Activated CD4-positive, alpha-beta T cell treated with anti-CD3 and anti-CD28 coated beads, Interleukin-2, amount 10 ng/mL, durations not matched to agents 7 days and 5 days (primary cell): ENCODE measurements at places on chromosomes 1 and 21. TPM values are rescaled to one million over a fixed set of nuclear protein-coding genes. Genes with fewer than 3 reads are reported as not detected.

The CELA2B gene
- not detected for total RNA-seq

The KRTAP11-1 gene
- not detected for total RNA-seq

DNA sequence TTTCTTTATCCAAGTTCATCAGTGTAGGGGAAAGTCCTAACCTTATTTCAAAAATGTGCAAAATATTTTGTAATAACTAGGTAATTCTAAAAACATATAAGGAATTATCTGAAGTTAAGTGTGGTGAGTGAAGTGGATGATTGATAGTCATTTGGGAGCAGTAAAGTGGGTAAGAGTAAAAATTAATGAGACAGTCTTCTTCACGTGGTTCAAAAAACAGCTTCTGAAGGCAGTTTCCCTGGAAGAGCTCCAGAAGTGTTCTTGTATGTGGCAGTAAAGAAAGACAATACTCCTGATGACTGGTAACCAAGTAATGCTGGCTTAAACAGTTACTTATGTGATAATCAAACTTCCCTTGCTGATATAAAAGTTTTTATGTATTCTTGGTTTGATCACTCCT lies 50.3 kb downstream of the LEPR start:
- no peak overlapping the region for H3K27ac ChIP-seq
- no peaks in the 10 kb centered on the region for H3K4me1 ChIP-seq
- no peak for DNase-seq
- no peak overlapping the region for H3K4me3 ChIP-seq

DNA sequence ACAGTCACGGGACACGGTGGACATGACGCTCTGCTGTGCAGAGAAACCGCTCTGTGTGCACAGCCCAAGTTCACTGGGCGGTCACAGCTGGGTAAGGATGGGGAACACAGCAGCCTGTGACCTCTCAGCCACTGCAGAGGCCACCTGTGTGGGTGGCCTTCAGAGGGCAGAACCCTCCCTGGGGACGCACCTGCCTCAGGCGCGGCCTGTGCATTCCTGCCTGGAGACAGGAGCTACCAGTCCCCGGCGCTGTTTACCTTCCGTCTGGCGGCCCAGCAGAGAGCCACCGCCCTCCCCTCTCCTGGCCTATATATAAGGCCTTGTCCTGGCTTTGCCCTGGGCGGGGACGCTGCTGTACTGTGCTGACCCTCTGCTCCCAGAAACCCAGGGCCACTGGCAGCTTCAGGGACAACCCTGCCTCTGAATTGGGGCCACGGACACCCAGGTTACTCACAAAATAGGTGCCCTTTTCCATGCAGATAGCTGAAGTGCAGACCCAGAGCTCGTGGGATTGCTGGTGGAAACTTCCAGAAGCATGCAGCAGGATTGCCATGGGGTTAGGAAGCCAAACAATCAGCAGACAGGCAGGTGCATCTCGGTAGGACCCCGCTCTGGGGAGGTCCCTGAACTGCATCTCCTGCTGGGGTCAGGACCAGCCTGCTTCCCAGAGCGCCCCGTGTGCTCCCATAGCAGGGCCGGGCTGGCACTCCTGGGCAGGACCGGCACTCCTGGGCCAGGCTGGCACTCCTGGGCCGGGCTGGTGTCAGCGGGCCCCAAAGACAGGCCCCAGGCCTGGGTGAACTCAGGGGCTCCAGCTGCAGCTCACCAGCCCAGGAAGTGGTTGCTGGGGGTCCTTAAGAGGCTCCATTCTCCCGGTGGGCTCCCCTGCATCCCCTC lies 83.6 kb downstream of the SIK1 start:
- H3K4me3 ChIP-seq: no peak overlapping the region
- peaks cover 3% of the 10 kb centered on the region for H3K27me3 ChIP-seq
- DNase-seq: no peak
- peaks cover 8% of the 10 kb centered on the region for H3K4me1 ChIP-seq
- no peak overlapping the region for H3K27ac ChIP-seq
- no peaks in the 10 kb centered on the region for H3K36me3 ChIP-seq

GRCh38 chr1:155085504-155086127 lies 7.0 kb downstream of the EFNA3 start:
- peaks cover 4% of the 10 kb centered on the region for H3K36me3 ChIP-seq
- peak; percentile 74 for DNase-seq
- H3K4me3 ChIP-seq: peak overlapping the region; percentile 79

DNA sequence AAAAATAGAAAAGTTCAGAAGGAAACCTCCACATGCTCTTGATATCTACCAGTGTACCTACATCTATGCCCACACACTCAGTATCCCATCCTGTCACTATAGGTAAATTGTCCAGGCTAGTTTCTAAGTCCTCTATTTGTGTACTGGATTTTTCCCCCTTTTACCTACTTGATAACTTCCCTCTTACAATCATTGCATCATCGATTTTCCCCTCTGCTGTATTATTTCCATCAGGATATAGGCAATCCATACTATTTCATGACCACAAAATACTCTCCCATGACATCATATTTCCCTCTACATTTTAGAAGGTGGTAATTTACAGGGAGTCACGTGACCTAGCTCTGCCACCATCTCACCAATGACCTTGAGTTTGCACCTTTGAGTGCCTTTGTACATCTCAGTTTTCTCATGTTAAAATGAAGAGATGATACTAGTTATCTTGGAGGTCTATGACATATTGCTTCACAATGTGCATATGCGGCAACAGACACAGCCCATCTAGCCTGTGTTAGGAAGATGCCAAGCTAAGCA lies 88.2 kb downstream of the GDAP2 start:
- no peaks in the 10 kb centered on the region for H3K27me3 ChIP-seq
- no peaks in the 10 kb centered on the region for H3K4me1 ChIP-seq
- no peak overlapping the region for H3K4me3 ChIP-seq
- H3K27ac ChIP-seq: no peak overlapping the region
- H3K36me3 ChIP-seq: peaks cover 12% of the 10 kb centered on the region
- DNase-seq: no peak

DNA sequence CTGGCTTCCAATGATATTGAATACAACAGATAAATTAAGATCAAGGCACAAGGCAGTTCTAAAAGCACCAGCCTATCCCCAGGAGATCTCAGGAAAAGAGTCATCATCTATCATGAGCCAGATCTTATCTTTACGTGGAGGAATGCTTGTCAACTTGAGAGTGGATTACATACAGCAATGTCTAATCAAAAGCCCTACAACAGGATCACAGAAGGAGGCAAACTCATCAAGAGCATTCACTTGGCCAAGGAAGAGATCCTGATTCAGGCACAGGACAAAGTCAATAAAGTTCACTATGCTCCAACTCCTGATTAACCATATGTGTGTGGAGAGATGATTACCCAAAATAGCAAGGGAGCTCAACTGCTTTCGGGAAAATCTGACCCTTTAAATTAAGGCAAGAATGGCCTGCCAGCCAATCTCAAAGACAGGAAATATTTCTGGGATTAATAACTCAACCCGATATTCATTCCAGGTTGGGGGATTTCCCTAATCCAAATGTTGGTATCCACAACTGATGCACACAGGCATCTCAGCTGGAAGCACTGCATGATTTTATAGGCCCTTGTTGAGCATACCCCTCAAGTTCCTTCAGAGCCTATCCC lies 33.7 kb downstream of the TBX15 start:
- no peak overlapping the region for H3K27ac ChIP-seq
- no peaks in the 10 kb centered on the region for H3K36me3 ChIP-seq
- no peaks in the 10 kb centered on the region for H3K4me1 ChIP-seq
- no peak overlapping the region for H3K4me3 ChIP-seq

DNA sequence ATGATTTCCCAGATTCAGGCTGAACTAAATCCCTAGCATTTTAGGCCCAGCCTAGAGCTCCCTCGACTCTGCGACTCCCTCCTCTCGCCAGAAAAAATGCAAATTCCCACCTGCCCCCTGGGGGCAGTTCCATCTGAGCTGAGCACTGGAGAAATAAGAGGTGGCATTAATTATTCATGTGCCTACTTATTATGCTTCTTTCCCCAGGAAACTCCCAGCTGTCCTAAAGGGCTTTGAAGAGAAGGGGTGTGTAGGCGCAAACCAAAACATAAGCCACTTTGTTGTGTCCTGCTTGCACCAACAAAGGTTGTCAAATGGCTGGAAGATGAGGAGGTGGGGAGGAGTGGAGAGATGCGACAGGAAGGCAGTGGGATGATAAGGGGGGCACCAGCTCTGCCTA lies 41.4 kb upstream of the GOLT1A start:
- no peak for DNase-seq
- no peaks in the 10 kb centered on the region for H3K27me3 ChIP-seq
- H3K27ac ChIP-seq: no peak overlapping the region

GRCh38 chr1:116532671-116533428 lies 38.0 kb downstream of the CD58 start:
- H3K27ac ChIP-seq: no peak overlapping the region
- H3K4me1 ChIP-seq: peaks cover 13% of the 10 kb centered on the region
- H3K36me3 ChIP-seq: peaks cover 71% of the 10 kb centered on the region
- no peak for DNase-seq
- no peak overlapping the region for H3K4me3 ChIP-seq

DNA sequence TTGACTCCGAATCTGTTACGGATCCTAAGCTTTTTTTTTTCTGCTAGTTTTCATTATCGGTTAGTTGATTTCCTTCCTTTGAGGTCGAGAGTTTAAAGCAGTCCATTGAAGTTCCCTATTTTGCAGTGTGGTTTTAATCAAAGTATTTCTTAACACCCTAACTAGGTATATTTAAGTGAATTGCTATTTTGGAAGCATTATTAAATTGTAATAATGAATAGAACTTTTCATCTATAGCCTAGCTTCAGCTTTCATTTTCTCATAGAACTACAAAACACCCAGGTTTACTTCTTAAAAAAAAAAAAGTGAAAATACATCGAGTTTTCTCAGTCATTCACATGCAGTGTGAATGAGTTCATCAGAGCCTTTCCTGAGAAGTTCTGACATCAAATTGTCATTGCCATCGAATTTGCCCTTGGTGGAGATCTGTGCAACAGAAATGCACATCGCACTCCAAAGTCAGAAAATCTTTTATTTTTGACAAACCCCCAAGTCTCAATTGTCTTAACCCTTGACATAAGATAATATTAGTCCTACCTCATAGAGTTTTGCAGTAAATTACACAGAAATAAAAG lies 1.1 kb upstream of the LBR start:
- H3K36me3 ChIP-seq: peaks cover 17% of the 10 kb centered on the region
- H3K27me3 ChIP-seq: no peaks in the 10 kb centered on the region
- no peak for DNase-seq
- peak overlapping the region; percentile 96 for H3K27ac ChIP-seq
- peak overlapping the region; percentile 90 for H3K4me3 ChIP-seq
- H3K4me1 ChIP-seq: peaks cover 43% of the 10 kb centered on the region

- peaks cover 2% of the 10 kb centered on the region for H3K36me3 ChIP-seq
- H3K27ac ChIP-seq: no peak overlapping the region
- H3K4me1 ChIP-seq: peaks cover 18% of the 10 kb centered on the region
Observed at GRCh38 chr1:41637367-41637766, 152.9 kb upstream of the EDN2 start.

DNA sequence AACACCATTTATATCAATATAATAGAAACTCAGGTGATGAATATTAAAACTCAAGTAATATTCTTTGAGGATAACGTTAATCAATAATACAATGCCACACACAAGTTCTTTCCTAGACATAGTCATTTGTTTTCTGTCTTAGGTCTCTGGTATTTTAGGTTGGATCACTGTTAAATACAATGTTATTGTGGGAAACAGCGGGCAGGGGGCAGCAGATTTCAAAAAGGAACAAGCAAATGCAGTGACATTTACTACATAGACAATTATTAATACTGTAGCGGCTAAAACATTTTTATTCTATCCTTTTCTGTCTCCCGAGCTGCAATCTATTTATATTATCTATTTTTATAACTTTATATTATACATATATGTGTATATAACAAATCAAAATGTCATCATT lies 186.4 kb upstream of the ZNHIT6 start:
- H3K27ac ChIP-seq: no peak overlapping the region
- DNase-seq: peak; percentile 9
- no peaks in the 10 kb centered on the region for H3K27me3 ChIP-seq

GRCh38 chr1:10830961-10831668 lies 34.7 kb upstream of the CASZ1 start:
- H3K4me3 ChIP-seq: no peak overlapping the region
- H3K27ac ChIP-seq: no peak overlapping the region
- no peaks in the 10 kb centered on the region for H3K36me3 ChIP-seq

DNA sequence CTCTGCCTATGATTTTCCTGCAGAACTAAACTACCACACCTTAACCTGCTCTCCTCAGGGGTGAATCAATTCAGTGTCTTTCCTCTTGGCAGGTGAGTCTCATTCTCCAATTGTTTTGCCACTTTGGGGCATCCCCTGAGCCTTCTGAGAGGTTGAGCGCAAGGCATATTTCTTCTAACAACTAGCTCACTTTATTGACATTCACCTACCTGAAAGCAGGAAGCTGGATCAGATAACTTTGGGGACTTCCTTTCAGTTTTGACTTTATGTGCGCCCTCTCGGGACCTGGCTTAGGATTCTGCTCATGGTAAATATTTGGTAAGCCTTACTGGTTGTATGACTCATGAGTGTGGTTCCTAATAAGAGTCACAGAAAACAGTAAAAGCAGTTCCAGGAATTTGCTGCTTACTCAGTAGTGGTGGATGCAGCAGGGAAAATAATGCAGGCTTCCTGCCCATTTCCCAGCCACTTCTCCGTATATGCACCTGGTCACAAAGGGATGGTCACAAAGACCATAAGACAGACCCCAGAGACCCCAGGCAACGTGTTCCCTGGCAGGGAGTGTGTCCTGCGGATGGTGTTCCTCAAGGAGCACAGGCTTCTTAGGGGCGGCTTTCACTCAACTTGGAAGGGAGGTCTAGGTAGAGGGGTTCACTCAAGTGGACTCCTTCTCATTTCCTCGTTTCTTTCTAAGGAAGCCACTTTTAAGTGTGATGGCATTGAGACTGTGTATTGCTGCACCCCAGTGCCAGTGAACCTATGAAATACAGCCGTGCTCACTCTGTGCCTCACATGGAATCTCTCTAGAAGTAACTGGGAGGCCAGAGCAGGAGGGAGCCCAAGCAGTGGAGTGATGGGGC lies 22.0 kb upstream of the BATF3 start:
- DNase-seq: peak; percentile 35
- H3K4me1 ChIP-seq: peaks cover 39% of the 10 kb centered on the region
- H3K4me3 ChIP-seq: peak overlapping the region; percentile 51
- peaks cover 3% of the 10 kb centered on the region for H3K27me3 ChIP-seq
- peak overlapping the region; percentile 79 for H3K27ac ChIP-seq
